Left kidney (tissue), 8 donors: ENCODE measurements at places on chromosomes 16 and 17. TPM values are rescaled to one million over a fixed set of nuclear protein-coding genes. Genes with fewer than 3 reads are reported as not detected.

The BRIP1 gene
- polyA plus RNA-seq, result 18.4 TPM

The CBX2 gene
- 22.9 TPM for polyA plus RNA-seq

The FLYWCH2 gene
- polyA plus RNA-seq, result 15.2 TPM

The PIMREG gene
- polyA plus RNA-seq, result 43.5 TPM

The ADAP2 gene
- polyA plus RNA-seq, result 3.4 TPM

The RASD1 gene
- polyA plus RNA-seq, result 0.73 TPM

The VAMP2 gene
- 120 TPM for polyA plus RNA-seq

The RDM1 gene
- 3.1 TPM for polyA plus RNA-seq

The SCGB1C2 gene
- 0.35 TPM for polyA plus RNA-seq

The STH gene
- polyA plus RNA-seq, result not detected

The PRM2 gene
- not detected for polyA plus RNA-seq

The HOXB9 gene
- 65.6 TPM for polyA plus RNA-seq

The SLC5A2 gene
- 62.1 TPM for polyA plus RNA-seq

The UTS2R gene
- polyA plus RNA-seq, result 0.40 TPM

The SHISA6 gene
- polyA plus RNA-seq, result 1.8 TPM

The SULT1A3 gene
- 15.8 TPM for polyA plus RNA-seq

The PMFBP1 gene
- 4.7 TPM for polyA plus RNA-seq

The TEKT1 gene
- 0.62 TPM for polyA plus RNA-seq

The CSH1 gene
- not detected for polyA plus RNA-seq
